Lung microvascular endothelial cell (primary cell): ENCODE measurements at places on chromosomes 12 and 14. TPM values are rescaled to one million over a fixed set of nuclear protein-coding genes. Genes with fewer than 3 reads are reported as not detected.
A peak's percentile ranks its signal among the peaks of the same experiment; 100 is the strongest.

The ADAM21 gene
- under 0.01 TPM in 2 replicates for total RNA-seq

The KLRB1 gene
- not detected in 2 replicates for total RNA-seq

The B4GALNT1 gene
- under 0.01 TPM in 1 of 2 replicates, not detected in the other for total RNA-seq

DNA sequence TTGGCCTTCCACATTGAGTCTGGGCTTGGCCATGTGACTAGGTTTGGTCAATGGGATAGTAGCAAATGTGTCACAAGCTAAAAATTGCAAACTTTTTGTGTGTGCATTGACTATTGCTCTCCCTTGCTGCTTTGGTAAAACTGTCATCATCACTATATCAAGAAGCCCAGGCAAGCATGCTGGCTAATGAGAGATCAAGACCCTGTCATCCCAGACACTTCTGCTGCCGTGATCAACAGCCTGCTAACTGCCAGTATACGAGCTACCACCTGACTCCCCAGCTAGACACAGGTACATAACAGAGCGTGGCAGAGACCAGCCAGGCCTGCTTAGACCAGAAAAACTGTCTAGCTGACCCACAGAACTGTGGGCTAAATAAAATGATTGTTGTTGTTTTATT, 456.7 kb upstream of the DCN start:
- no peak for DNase-seq

DNA sequence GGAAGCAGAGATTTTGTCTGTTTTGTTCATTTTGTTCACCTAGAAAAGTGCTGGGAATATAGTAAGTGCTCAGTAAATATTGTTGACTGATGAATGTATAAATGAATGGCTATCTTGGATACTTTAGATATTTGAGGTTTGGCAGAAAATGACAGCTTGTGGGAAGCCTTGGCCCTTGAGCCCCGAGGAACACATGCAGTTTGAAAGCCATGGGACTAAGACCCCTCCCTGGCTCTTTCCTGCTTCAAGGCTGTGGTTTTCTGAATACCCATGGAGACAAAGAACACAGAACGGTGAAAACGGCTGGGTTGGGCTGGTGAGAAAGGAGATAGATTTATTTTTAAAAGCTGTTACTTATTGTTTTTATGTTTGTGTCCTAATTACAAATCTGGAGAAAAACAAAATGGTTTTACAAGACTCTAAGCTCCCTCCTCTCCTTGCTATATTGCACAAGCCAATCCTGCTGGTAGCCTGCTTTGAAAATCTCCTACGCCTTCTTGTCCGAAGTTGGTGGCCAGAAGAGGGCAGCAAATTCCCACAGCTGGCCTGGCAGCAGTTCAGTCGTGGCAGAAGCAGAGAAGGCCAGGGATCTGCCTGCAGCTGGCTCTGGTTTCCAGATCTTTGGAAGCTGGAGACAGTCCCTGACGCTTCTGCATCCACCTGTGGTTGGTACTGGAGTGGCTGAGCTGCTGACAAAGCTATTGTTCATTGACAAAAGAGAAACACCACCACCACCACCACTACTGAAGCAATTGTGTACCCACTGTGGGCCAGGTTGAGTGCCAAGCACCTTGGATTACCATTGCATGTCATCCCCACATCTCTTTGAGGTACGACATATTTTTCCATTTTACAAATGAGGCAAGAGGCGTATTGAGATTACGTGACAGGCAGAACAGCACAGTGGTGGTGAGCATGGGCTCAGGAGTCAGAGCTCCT, 5.2 kb upstream of the KRT85 start:
- peak; percentile 86 for DNase-seq

DNA sequence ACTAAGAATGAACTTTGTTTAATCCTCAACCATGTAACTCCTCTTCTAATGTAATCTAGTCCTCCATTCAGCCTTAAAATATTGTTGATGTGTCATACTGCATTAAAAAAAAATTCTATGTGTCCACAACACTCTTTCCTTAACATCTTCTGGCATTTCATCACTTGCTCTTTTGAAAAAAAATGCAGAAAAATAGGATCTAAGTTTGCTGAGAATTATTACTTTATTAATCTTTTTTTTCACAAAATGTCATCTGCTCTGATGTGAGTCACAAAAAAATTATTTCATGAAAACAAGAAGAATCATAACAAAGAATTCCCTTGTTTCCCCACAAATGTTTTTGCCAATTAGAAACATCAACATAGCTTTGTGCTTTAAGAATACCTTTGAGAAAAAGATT, 410.1 kb upstream of the MGAT4C start:
- no peak for DNase-seq

DNA sequence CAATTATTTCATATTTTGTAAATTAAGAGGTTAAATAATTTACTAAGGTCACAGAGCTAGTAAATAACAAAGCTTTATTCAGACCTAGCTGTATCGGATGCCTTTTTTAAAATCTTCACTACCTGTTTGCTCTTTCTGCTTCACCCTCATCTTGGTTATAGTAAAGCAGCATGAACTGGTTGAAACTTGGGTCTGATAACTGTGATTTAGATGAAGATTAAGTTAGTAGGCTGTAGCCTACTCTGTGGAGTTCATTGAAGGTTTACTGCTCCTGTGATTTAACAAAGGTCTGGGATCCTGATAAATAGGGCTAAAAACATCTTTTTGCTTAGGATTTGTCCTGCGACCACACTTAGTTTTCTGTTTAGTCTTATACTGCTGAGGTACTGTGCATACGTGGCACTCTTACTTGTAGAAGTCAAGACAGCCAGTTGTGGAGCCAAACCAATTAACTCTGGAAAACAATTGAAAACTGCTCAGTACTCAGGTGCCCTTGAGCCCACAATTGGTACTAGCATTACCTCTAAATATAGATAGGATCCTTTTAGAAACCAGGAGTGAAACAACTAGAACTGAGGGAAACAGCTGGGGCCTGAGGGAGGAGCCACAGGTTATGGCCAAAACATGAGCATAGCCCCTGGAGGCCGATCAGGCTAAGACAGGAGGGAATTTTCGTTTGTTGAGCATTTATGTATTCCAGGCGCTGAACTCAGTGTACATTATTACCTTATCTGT, 2.3 kb downstream of the SPATS2 start:
- DNase-seq, result peak; percentile 60
